ENCODE measurements at places on chromosomes 1 and 21. TPM values are rescaled to one million over a fixed set of nuclear protein-coding genes. Genes with fewer than 3 reads are reported as not detected.

NPHS2 gene
- total RNA-seq: not detected

CYP4A22 gene
- not detected for total RNA-seq

CDC42BPA gene
- 0.87 TPM for total RNA-seq

GBP6 gene
- 0.11 TPM for total RNA-seq

Data from activated naive CD4-positive, alpha-beta T cell treated with anti-CD3 and anti-CD28 coated beads, Interleukin-2, amount 50 U/mL, for 72 hours (primary cell).